CD4-positive, alpha-beta T cell treated with Interleukin-1 beta for 1 hour (primary cell): ENCODE measurements at places on chromosomes 5 and 9.

- DNase-seq = peak; percentile 86
These were observed 130.3 kb downstream of the CDC42SE2 start for GRCh38 chr5:131394128-131394527.

DNA sequence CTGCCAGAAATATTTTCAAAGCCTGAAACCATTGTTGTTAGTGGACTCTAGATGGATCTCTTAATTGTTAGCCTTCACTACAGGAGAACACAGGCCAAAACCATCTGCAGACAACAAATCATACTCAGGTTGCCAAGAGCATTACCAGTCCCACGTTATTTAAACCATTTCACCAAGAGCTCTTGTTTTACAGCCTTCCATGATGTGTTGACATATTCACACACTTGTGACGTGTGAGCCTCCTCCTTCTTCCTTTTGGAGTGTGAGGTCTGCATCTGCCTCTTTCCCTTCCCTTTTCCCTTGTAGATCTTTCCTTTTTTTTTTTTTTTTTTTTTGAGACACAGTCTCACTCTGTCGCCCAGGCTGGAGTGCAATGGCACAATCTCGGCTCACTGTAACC is 279.0 kb downstream of the AUH start:
- no peak for DNase-seq

DNA sequence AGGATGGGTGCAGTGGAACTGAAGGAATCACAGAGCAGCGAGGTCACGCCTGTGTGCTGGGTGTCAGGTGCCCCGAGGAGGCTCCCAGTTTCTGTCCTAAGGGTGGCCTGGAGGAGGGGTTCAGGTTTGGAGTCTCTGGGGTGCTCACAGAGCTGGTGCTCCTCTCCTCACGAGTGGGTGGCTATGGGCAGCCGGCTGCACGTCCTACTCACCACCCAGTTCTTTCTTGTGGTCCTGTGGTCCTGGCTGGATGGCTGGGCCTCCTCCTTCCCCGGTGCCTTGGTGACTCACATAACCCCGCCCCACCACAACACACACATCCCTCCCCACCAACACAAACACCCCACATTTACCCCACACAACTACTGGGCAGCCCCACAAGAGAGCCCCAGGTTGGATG is 9.9 kb upstream of the PTGS1 start:
- no peak for DNase-seq

DNA sequence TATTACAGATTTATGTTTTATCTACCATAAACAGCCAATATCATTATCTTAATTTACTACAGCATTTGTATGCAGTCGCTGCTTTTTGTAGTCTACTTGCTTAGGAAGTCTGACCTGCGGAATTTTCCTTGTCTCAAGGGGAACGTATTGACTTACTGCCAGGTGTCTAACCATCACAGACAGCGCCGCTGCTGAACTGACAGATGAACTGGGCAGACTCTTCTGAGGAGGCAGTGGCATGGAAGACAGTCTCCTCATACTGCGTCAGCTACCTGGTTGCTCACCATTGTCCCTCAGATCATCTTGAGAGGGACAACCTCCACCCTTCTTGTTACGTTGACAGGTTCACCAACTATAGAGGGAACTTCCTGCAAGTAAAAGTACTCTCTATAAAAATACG is 574.3 kb upstream of the ZNF462 start:
- no peak for DNase-seq

GRCh38 chr9:132169672-132170392 is 8.0 kb downstream of the NTNG2 start:
- DNase-seq = peak; percentile 51

DNA sequence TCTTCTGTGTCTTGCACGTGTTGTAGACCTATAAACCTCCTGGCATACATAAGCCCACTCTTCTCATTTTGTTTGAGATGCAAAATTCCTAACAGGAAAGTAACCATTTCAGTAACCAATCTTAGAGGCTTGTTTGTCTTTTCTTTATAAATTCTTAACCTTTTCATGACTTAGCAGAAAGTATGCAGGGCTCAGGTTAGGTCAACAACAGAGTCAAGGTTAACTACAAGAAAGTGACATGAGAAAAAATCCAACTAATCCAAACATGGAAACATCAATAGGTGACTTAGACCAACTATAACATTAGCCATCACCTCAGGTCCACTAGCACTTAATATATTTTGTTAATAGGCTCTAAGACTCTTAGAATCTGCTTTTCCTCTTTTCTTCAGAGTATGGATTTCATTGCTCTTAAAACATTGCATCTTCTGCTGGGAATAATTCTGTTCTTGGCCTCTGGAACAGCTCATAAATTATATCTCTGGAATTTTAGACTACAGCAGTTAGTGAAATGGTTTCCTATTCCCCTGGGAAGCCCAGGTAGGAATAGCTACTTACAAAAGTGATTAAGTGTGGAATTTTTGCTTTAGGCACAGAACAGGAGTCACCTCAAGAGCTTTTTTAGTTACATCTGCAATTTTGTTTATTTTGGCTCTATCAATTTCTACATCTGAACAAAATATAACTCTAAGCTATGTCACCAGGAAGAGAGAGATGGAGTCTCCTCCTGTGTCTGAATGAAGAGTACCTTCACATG is 155.3 kb upstream of the ANKRD55 start:
- DNase-seq = no peak

DNA sequence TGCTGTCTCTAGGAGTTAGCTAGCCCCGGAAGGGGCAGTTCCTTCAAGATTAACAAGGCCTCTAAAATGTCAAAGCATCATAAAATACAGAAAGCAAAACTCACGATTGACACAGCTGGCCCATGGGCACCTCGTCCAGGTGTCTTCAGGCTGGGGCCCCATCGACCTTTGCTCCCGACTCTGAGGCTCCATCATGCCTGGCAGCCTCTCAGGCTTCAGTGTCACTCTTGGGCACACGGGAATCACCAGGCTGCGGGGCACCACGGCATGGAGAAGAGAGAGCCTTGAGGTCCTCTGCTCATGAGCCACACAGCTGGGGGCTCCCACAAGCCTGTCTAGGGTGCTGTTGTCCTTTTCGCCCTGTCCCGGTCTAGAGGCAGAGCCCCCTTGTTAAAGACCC is 161.2 kb downstream of the GAPVD1 start:
- DNase-seq = no peak

GRCh38 chr9:134560206-134560605 is 81.4 kb upstream of the COL5A1 start:
- no peak for DNase-seq

DNA sequence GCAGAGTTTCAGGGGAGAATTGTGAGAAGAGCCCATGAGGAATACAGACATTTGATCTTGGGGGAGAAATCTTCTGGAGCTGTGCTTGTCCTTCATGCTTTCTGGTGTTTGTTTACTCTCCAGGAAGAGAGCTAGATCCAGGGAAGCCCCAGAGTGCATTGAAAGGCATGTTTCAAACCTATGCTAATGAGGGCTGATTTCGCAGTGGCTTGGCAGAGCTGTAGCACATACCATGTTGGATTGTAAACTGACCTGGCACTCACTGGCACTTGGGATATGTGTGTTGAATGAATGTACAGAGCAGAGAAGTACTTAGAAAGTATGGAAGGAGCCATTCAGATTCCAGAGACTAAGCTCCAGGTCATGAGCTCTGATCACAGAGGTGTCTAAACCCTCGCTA is 30.9 kb downstream of the TNFSF8 start:
- DNase-seq = no peak

DNA sequence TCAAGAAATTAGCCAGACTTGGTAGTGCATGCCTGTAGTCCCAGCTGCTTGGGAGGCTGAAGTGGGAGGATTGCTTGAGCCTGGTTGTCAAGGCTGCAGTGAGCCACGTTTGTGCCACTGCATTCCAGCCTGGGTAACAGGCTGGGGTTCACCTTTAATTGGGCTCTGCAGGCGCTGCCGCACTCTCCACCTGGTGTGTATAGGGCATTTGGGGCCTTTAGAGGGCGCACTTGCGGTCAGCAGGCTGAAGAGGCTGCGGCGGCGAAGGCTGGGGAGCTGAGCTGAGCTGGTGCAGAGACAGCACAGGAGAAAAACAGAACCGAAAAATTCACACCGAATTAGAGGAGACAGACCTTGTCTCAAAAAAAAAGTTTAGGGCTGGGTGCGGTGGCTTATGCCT is 31.2 kb downstream of the CDK7 start:
- no peak for DNase-seq

GRCh38 chr5:114362977-114363761 is 1.3 kb downstream of the KCNN2 start:
- DNase-seq = no peak

DNA sequence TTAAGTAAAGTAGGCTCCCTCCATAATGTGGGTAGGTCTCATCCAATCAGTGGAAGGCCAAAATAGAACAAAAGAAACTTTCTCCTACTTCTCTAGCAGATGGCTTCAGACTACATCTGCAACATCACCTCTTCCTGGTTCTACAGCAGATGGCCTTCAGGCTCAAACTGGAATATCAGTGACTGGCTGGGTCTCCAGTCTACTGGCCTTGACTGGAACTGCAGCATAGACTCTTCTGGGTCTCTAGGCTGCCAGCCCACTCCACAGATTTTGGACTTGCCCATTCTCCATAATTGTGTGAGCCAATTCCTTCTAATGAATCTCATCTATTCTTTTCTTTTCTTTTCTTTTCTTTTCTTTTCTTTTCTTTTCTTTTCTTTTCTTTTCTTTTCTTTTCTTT is 64.8 kb downstream of the ACER2 start:
- no peak for DNase-seq

DNA sequence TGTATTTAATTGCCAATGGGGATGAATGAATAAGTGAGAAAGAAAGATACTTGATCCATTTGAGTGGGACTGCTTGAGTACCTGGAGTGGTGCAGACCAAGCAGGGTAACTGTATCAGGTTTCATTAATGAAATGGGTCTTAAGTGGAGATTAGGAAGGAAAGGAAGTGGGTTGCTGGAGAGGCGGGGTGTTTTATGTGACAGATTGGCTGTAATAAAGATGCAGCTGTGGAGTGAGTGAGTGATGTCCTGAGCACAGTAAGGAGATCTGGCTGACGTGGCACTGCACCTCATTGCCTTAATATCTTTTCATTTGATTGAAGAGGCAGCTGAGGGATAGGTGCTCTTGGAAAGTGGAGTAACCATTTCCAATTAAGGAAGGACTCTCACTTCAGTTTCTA is 161.0 kb upstream of the CCDC152 start:
- no peak for DNase-seq

GRCh38 chr5:36214436-36214835 is 27.3 kb downstream of the NADK2 start:
- no peak for DNase-seq

GRCh38 chr9:121862371-121863332 is 211.2 kb downstream of the DAB2IP start:
- DNase-seq = no peak

GRCh38 chr5:67897431-67897830 is 318.1 kb upstream of the PIK3R1 start:
- no peak for DNase-seq

GRCh38 chr5:78747705-78748359 is 99.3 kb upstream of the LHFPL2 start:
- DNase-seq = no peak

- no peak for DNase-seq
These were observed 11.1 kb downstream of the GLIPR2 start for GRCh38 chr9:36147441-36148175.

DNA sequence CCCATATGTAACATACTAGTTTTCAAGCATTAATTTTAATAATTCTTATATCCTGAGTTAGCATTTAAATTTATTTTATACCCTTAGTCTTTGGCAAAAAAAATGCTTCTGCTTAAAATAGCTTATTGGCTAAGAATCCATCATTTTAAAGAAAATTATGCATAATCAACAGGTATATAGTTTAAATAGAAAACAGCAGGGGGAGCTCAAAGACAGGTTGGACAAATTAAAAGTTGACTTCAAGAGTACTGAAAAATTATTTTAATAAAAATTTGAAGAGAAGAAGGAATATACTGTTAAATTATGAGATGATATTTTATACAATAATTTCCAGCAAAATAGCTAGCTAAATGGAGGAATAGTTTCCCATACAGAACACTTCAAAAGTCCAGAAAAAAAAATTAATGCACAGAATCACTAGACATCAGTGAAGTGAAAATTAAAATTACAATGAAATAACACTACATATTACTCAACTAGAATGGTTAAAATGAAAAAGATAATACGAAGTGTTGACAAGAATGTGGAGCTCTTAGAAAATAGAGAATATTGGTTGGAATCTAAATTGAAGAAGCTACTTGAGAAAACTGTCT is 387.1 kb downstream of the PDE4D start:
- DNase-seq = no peak

- DNase-seq = no peak
These were observed 89.4 kb upstream of the EDIL3 start for GRCh38 chr5:84474126-84474525.

DNA sequence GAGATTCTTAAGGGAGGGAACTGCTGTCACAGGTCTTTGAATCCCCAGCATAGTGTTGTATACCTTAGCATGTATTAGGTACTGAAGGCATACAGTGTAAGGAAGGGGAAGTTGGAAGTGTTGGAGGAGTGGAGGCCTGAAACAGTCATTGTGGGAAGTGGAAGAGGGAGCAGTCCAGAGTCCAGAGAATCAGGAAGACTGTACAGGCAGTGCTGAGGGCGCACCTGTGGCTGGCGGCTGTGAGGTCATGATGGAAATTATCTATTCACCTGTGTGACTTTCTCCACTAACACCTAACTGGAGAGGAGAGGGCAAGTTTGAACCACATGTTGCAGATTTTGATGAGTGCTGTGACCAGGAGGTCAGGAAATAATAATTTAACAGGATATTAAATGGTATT is 119.7 kb upstream of the NIPBL start:
- DNase-seq = no peak
